B cell (primary cell): ENCODE measurements at places on chromosomes 2 and 18. TPM values are rescaled to one million over a fixed set of nuclear protein-coding genes. Genes with fewer than 3 reads are reported as not detected.

Gene FEV
- not detected in 2 replicates for total RNA-seq

Gene PCARE
- total RNA-seq, result not detected in 2 replicates

Gene CXCR2
- total RNA-seq, result not detected in 2 replicates

Gene RAD51AP2
- not detected in 2 replicates for total RNA-seq

Gene SCYGR4
- total RNA-seq, result not detected in 2 replicates

Gene ASIC4
- total RNA-seq, result not detected in 2 replicates

Gene ITGB1BP1
- 42.8 and 47.1 TPM in 2 replicates for total RNA-seq

Gene PLGLB2
- total RNA-seq, result 6.1 and 6.5 TPM in 2 replicates

Gene DTNA
- not detected in 2 replicates for total RNA-seq

Gene HJURP
- 0.42 and 0.73 TPM in 2 replicates for total RNA-seq

Gene AFTPH
- total RNA-seq, result 91.6 and 94.1 TPM in 2 replicates

Gene PARD6G
- not detected in 2 replicates for total RNA-seq

GRCh38 chr2:84483320-84483719 is 24.2 kb upstream of the SUCLG1 start:
- no peaks in the 10 kb centered on the region for H3K36me3 ChIP-seq
- DNase-seq, result no peak
- no peak overlapping the region for H3K27ac ChIP-seq
- H3K4me1 ChIP-seq, result no peaks in the 10 kb centered on the region
- no peaks in the 10 kb centered on the region for H3K27me3 ChIP-seq

DNA sequence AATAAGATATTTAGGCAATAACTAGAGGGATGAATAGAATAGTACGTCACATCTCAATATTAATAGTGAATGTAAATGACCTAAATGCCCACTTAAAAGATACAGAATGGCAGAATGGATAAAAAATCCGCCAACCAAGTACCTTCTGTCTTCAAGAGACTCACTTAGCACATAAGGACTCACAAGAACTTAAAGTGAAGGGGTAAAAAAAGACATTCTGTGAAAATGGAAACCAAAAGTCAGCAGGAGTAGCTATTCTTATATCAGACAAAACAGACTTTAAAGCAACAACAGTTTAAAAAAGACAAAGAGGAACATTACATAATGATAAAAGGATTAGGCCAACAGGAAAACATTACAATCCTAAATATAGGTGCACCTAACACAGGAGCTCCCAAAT is 56.7 kb upstream of the DSC1 start:
- DNase-seq, result no peak
- no peak overlapping the region for H3K27ac ChIP-seq
- H3K36me3 ChIP-seq, result no peaks in the 10 kb centered on the region

GRCh38 chr2:99698896-99699295 is 209.1 kb upstream of the REV1 start:
- no peak for DNase-seq
- no peaks in the 10 kb centered on the region for H3K27me3 ChIP-seq
- no peak overlapping the region for H3K27ac ChIP-seq
- H3K4me1 ChIP-seq, result no peaks in the 10 kb centered on the region
- H3K4me3 ChIP-seq, result no peak overlapping the region

GRCh38 chr2:84653302-84653701 is 137.0 kb downstream of the DNAH6 start:
- no peaks in the 10 kb centered on the region for H3K36me3 ChIP-seq
- H3K4me1 ChIP-seq, result no peaks in the 10 kb centered on the region
- DNase-seq, result no peak
- H3K27me3 ChIP-seq, result peaks cover 5% of the 10 kb centered on the region
- no peak overlapping the region for H3K27ac ChIP-seq
- H3K4me3 ChIP-seq, result no peak overlapping the region

GRCh38 chr2:132465917-132466316 is 49.3 kb downstream of the GPR39 start:
- no peaks in the 10 kb centered on the region for H3K27me3 ChIP-seq
- H3K4me3 ChIP-seq, result no peak overlapping the region
- no peak for DNase-seq
- no peak overlapping the region for H3K27ac ChIP-seq
- H3K36me3 ChIP-seq, result no peaks in the 10 kb centered on the region

GRCh38 chr2:80257450-80257849 is 47.1 kb downstream of the LRRTM1 start:
- DNase-seq, result no peak
- no peaks in the 10 kb centered on the region for H3K4me1 ChIP-seq
- H3K36me3 ChIP-seq, result no peaks in the 10 kb centered on the region

- H3K4me1 ChIP-seq, result no peaks in the 10 kb centered on the region
- DNase-seq, result no peak
- no peaks in the 10 kb centered on the region for H3K36me3 ChIP-seq
- no peaks in the 10 kb centered on the region for H3K27me3 ChIP-seq
Measured at GRCh38 chr2:150143087-150143536, 344.4 kb downstream of the RND3 start.

GRCh38 chr18:61860302-61860701 is 32.5 kb downstream of the RNF152 start:
- no peak overlapping the region for H3K27ac ChIP-seq
- H3K4me1 ChIP-seq, result no peaks in the 10 kb centered on the region
- no peaks in the 10 kb centered on the region for H3K27me3 ChIP-seq
- no peaks in the 10 kb centered on the region for H3K36me3 ChIP-seq
- no peak overlapping the region for H3K4me3 ChIP-seq
- no peak for DNase-seq

- H3K4me1 ChIP-seq, result no peaks in the 10 kb centered on the region
- DNase-seq, result no peak
- H3K36me3 ChIP-seq, result no peaks in the 10 kb centered on the region
- H3K27me3 ChIP-seq, result peaks cover 3% of the 10 kb centered on the region
Measured at GRCh38 chr2:11500702-11501303, 33.0 kb upstream of the GREB1 start.

GRCh38 chr18:51568151-51568550 is 370.7 kb upstream of the MEX3C start:
- no peak overlapping the region for H3K27ac ChIP-seq
- no peak for DNase-seq
- H3K4me1 ChIP-seq, result no peaks in the 10 kb centered on the region

- no peaks in the 10 kb centered on the region for H3K36me3 ChIP-seq
- no peaks in the 10 kb centered on the region for H3K4me1 ChIP-seq
- DNase-seq, result no peak
- no peaks in the 10 kb centered on the region for H3K27me3 ChIP-seq
- H3K4me3 ChIP-seq, result no peak overlapping the region
- no peak overlapping the region for H3K27ac ChIP-seq
Measured at GRCh38 chr2:120715941-120716340, 19.7 kb upstream of the GLI2 start.

GRCh38 chr2:104793966-104794365 is 59.9 kb upstream of the POU3F3 start:
- H3K4me1 ChIP-seq, result no peaks in the 10 kb centered on the region
- no peak overlapping the region for H3K27ac ChIP-seq
- H3K4me3 ChIP-seq, result no peak overlapping the region

- H3K4me3 ChIP-seq, result no peak overlapping the region
- H3K27ac ChIP-seq, result no peak overlapping the region
- H3K36me3 ChIP-seq, result peaks cover 5% of the 10 kb centered on the region
- H3K27me3 ChIP-seq, result no peaks in the 10 kb centered on the region
- DNase-seq, result no peak
- H3K4me1 ChIP-seq, result peaks cover 33% of the 10 kb centered on the region
Measured at GRCh38 chr2:207092818-207093217, 72.9 kb downstream of the KLF7 start.

DNA sequence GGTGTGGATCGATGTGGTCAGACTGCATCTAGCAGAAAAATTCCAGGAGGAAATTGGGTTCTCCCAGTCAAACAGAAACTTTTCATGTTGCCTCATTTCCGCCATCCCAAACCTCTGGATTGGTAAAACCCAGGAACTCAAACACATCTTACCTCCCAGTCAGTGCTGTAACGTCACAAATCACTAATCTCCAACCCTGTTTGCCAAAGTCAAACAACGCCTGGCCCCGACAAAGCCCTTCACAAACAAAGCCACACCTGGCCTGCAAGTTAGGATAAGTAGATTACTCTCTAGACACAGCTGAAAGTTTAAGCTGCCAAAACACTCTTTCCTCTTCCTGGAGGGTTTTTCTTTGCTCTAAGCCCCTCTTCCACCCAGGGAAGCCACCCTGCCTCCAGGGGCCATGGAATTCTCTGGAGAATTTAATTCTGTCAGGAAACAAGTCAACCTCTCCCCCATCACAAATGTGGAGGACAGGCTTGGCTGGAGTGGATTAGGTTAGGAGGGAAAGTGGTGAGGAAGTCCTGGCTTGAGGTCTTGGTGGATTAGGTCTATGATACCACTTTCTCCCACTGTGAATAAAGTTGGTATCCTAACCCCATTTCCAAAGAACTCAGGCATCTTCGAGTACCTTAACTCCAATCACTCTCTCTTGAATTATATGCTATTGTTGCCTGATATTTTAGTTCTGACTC is 86.7 kb downstream of the LYPD6B start:
- no peak overlapping the region for H3K27ac ChIP-seq
- H3K4me3 ChIP-seq, result no peak overlapping the region
- peaks cover 9% of the 10 kb centered on the region for H3K4me1 ChIP-seq
- no peak for DNase-seq

DNA sequence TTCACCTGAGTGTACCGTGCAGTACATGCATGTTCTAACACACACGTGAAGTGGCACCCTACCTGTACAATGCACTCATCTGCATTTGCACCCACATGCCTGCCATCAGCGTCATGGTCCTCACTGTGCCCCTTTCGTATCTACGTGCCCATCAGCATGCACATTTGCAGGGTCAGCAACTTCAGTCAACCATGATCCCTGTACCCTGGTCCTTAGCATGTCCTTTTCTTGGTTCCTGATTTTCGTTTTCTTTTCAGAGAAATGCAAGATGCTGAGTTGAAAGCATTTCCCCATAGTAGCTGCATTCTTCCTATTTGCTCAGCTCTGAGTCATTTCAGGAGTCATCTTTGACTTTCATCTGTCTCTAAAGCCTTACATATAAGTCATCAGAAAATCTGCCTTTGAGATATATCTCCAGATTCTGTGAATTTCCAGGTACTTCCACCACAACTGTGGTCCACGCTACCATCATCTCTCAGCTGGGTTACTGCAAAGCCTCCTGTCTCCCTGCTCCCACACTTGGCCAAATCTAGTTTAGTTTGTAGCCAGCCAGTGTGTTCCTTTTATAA is 14.7 kb upstream of the PUM2 start:
- H3K27ac ChIP-seq, result no peak overlapping the region
- no peak for DNase-seq
- no peaks in the 10 kb centered on the region for H3K36me3 ChIP-seq
- H3K4me3 ChIP-seq, result no peak overlapping the region

DNA sequence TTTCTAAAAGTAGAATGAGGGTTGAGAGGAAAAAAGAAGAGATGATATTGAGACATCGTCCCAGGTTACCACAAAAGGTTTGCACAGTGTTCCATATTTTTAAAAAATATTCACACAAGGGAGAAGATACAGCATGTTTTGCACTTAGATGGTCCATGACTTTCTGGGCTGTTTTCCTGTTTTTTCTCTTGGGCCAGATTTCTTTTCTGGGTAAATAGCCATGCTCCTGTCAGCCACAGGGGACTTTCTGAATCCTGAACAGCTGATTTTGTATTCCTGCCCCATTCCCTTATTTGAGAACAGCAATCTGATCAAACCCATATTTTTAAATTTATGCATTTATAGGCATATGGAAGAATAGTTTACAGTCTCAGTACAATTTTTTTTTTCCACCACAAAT is 185.9 kb upstream of the NRP2 start:
- no peaks in the 10 kb centered on the region for H3K4me1 ChIP-seq
- no peak for DNase-seq

GRCh38 chr18:24121625-24122024 is 17.2 kb upstream of the CABYR start:
- no peak overlapping the region for H3K4me3 ChIP-seq
- peaks cover 56% of the 10 kb centered on the region for H3K36me3 ChIP-seq
- DNase-seq, result no peak
- no peaks in the 10 kb centered on the region for H3K27me3 ChIP-seq
- H3K27ac ChIP-seq, result no peak overlapping the region

- no peak for DNase-seq
- H3K4me3 ChIP-seq, result no peak overlapping the region
- no peaks in the 10 kb centered on the region for H3K27me3 ChIP-seq
- no peak overlapping the region for H3K27ac ChIP-seq
- H3K36me3 ChIP-seq, result no peaks in the 10 kb centered on the region
Measured at GRCh38 chr18:41395695-41396094, 559.3 kb upstream of the PIK3C3 start.

- no peak overlapping the region for H3K4me3 ChIP-seq
- no peaks in the 10 kb centered on the region for H3K36me3 ChIP-seq
- DNase-seq, result no peak
- no peaks in the 10 kb centered on the region for H3K27me3 ChIP-seq
- H3K4me1 ChIP-seq, result no peaks in the 10 kb centered on the region
Measured at GRCh38 chr2:163364736-163365135, 371.1 kb downstream of the FIGN start.

- no peak overlapping the region for H3K27ac ChIP-seq
- no peaks in the 10 kb centered on the region for H3K4me1 ChIP-seq
- no peak overlapping the region for H3K4me3 ChIP-seq
- no peaks in the 10 kb centered on the region for H3K36me3 ChIP-seq
Measured at GRCh38 chr2:71534201-71534600, 80.8 kb downstream of the DYSF start.

DNA sequence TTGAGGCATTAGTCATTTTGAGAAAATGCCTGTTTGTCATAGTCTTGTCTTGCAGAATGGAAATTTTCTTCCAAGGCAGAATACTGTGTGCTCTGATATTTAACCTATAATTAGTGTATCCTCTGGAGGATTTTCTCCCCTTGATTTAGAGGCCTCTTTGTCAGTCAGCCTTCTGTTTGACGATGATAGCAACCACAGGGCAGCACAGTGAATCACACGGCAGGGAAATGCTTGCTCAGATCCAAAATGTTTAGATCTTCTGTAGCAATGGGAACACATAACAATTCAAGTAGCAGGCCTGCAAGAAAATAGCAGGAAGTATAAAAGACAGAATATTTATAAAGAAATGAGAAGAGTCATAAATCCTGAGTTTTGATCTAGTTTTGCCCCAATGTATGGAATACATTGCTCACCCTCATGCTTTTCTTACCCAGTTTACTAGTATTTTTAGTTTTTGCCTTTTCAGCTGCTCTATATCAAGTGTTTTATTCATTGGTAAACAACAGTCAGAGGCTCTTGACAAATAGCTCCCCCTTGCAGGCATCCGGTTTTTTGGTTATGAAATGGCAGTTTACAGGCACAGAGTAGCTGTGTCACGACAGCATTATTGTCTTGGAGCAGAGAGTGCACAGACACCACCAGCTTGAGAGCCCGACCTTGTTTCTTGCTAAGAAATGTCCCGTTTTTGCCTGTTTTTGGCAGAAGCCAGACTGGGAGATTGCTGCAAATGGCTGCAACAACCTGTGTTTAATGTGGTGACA is 185.1 kb downstream of the MYO3B start:
- H3K4me3 ChIP-seq, result no peak overlapping the region
- H3K4me1 ChIP-seq, result no peaks in the 10 kb centered on the region
- H3K27ac ChIP-seq, result no peak overlapping the region
- no peak for DNase-seq
- H3K36me3 ChIP-seq, result no peaks in the 10 kb centered on the region
